Activated gamma-delta T cell treated with anti-CD3 and anti-CD28 coated beads, Interleukin-2, amount 50 U/mL, for 16 hours (primary cell): ENCODE measurements at places on chromosomes 7 and 10.

DNA sequence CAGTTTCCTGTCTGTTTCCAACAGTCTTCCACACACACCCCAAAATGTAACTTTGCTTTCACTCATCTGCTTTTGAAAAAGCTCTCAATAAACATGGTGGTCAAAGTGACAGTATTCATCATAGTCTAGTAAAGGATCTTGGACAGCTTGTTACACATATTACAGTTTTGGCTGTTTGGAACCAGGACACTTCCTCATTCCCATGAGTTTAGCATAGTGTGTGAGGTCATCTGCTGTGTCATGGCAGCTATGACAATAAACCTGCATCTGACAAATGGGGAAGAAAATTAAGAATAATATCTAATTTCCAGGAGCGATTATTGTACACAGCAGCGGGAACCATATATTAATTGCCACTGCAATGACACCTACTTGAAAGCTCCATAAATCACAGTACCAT, 184.3 kb upstream of the SLC26A5 start:
- no peak for DNase-seq

GRCh38 chr7:140014123-140014522, 48.6 kb downstream of the PARP12 start:
- DNase-seq, result no peak

DNA sequence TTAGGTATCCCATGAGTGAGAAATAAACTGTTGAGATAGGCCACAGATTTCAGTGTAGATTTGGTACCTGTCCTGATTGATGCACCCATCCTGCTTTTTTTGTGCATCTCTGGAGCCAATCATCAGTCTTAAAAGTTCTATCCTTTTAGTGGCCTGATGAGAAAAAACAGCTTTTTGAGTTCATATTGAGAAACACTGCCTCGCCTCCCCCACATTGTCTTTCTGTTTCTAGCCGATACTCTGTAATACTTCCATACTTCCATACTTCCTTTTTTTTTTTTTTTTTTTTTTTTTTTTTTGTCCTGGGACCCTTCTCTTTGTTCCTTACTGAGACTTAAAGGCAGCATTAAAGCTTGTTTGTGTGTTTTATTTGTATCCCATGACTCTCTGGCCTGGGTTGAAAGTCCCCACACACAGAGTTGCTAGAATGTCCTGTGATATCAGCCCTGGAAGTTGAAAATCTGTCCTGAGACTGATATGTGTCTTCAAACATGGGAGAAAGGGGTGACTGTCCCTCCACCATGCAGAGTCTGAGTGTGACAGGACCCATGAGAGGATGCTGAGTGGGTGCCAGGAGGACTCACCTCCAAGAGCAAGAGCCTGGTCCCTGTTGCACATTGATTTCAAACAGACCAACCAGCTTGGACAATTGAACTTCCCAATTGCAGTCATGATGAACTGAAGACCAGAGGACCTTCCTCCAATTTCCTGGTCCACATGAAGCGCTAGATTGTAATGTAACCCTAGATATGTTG, 5.7 kb downstream of the ZNF22 start:
- DNase-seq, result no peak

DNA sequence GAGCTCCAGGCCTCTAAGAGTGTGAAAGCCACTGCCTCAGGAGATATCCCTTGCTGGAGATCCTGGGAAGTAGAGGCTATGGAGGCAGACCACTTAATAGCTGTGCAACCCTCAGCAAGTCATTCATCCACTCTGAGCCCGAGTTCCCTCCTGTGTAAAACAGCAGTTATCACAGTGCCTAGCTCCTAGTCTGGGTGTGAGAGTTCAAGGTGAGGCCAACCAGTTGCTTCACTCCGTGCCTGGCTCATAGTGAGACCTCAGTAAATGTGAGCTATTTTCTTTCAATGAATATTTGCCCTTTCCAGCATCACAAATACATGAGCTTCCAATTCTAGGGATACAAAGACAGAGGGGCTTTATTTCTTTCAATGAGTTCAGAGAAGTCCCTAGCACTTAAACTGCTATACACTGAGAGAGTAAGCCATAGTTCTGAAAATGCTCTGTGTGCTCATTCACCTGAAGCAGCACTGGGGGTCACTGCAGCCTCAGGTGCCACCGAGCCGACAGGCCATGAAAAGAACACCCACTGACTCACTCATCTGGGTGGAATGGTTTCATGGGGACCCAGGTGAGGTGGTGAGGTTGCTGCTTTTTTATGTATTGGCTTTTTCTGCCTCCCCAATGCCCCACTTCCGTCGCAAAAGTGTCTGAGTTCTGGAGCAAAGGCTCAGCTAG, 259.8 kb downstream of the KCNMA1 start:
- DNase-seq, result no peak

DNA sequence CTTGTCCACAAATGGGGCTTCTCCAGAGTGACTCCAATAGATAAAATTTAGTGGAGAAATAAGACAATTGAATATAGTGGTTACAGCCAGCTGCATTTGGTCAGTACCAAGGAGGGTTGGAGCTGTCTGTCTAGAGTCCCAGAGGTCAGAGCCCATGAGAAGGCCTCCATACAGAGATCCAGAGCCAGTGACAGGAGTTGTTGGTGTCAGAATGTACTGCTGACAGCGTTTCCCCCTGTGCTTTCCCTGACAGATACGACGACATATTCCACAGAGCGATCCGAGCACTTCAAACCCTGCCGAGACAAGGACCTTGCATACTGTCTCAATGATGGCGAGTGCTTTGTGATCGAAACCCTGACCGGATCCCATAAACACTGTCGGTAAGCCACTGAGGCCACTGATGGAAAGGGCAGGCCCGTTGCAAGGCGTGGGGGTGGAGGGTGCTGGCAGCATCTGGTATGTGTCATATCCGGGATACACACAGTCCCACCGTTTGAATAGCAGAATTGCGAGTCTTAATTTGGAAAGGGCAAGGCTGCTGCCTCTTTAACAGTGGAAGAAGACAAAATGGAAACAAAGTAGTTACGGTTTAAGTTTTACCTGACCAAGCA, 483.6 kb downstream of the NRG3 start:
- DNase-seq, result no peak

DNA sequence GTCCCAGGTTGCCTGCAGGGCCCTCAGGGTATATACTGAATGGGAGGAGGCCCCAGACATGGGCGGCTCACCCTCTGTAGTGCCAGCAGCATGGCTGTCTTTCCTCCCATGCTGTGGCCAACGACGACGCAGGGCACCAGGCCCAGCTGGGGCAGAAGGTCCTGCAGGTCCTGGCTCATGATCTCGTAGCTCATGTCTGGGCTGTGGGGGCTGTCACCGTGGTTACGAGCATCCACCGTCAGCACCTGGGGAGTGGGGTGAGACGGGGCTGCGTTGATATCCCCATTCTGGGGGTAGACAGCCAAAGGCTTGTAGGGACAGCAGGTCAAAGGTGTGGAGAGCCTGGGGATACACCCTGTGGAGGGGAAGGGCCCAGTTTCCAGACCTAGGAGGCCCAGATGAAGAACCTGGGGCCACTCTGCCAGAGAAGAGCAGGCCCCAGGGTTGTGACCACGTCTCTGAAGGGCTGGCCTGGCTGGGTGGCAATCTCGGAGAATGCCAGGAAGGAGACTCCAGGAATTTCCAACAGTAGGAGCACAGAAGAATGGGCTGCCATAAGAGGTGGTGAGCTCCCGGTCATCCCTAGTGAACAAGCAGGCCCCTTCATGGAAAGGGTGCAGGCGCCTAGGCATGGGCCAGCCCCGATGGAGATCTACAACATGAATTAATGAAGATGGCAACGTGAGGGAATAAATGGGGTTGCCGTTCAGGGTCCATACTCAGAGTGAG, 947 bp downstream of the ABHD11 start:
- DNase-seq, result no peak
